ENCODE measurements at places on chromosomes 2 and 18.

GRCh38 chr2:30177956-30178355 lies 31.1 kb downstream of the YPEL5 start:
- DNase-seq, result no peak

DNA sequence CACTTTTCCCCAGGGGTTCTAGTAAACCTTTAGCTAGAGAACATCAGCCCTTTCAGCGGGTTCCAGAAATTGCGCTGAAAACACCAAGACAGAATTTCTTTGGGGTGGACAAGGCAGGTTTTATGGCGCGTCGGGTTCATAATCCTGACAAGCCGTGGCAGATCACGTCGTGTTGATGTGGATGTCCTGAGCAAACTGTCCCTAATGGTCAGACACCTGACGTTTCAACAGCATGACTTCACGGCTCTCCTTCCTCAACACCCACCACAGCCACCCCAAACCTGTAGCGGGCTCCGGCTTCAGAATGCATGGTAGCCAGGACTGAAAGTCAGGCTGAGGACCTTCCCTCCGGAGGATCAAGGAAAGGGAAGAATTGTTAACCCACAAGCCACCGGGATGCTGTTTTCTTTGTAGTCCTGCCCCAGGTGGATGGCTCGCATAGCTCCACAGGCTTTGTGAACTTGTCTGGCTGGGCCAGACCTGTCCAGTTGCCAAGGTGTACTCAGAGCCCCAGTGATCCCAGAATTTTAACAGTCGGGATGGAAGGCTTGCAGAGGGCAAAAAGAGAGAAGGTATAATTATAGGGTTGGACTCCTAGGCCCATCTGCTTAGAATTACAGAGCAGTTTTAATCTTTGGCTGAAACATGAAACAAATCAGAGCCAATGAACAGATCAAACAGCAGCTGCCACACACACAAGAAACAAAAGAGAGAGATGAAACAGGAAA lies 1.5 kb downstream of the APCDD1 start:
- no peak for DNase-seq

DNA sequence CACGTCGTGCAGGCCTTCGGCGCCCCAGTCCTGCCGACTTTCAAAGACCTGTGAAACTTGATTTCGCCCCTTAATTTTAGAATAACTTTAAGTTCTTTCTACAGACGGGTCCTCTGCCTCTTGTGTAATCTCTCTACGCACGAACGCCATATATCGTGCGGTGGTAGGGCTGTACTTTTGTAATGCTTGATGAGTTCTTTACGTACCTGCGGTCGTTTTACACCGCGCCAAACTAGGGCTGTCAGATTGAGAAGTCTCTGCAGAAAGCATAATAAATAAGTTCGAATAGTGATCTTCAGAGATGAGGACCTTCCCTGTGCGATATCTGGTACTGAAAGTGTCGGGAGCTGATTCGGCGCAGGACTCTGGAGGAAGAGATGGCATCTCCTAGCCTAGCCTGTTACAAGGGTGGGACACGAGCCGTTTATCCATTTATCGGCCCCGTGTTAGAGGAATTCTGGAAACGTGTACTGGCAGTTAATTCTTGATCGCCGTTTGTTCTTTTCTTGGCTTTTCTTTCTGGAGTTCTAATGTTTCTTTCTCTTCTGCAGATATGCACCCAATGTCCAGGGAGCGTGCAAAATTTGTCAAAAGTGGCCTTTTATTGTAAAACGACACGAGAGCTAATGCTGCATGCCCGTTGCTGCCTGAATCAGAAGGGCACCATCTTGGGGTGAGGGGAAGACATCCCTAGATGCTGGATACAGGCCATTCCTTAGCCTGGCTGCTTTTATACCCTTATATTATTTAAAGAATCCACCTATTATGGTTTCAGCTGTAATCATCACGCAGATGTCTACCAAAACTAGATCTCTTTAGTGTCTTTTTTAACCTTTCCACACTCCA lies 781 bp upstream of the SLC5A6 start:
- peak; percentile 48 for DNase-seq

- no peak for DNase-seq
Measured at GRCh38 chr18:48376406-48376805, 32.8 kb downstream of the ZBTB7C start.

DNA sequence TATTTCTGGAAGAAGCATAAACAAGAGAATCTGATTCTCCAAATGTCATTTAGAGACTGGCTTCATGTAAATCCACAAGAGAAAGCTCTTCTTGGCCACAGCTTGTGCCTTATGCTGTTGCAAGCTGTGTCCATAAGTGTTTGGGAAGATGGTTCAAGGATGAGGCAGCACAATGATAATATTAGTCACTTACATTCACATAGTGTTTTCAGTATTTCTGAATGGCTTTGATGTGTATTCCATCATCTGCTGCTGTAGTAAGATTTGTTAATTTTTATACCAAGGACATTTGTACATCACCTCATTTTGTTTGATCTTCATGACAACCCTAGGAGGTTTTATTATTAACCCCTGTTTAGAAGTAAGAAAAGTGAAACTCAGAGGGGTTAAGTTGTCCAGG lies 29.9 kb downstream of the CREG2 start:
- DNase-seq, result no peak

DNA sequence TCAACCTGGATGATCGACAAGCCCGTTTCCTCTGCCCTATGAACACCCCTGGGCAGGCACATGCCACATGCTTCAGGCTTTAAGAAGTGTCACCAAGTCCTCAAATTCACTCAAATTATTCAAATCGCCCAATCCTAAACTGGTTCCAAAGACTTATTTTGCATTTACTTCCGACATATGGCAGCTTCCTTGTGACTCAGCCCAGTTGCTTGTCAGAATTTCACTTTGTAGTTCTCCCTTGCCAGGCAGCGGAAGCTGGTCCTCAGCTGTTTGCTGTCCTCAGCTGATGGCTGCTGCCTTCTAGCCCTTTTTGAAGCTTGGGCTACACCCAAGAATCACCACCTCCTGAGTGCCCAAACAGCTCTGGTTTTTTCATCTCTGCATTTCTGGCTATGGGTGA lies 105.4 kb upstream of the LMAN1 start:
- no peak for DNase-seq

GRCh38 chr18:26702086-26702485 lies 153.7 kb upstream of the KCTD1 start:
- DNase-seq, result no peak

DNA sequence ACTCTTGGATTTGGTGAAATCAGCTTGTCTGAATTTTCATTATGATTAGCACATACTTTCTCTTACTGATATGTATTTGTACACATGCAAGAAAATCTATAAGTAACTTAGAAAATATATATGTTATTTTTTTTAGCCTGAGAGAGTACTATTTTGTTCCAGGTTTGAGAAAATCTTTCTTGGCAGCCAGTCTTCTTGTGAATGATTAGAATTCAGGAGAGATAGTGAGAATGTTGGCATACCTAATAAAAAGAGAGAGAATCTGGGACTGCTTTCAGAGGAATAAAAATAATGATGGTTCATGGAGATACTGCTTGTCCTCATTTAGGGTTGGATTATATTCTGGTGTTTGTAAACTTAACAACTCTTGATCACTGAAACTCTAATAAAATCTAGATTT lies 44.4 kb upstream of the RIT2 start:
- DNase-seq, result no peak

DNA sequence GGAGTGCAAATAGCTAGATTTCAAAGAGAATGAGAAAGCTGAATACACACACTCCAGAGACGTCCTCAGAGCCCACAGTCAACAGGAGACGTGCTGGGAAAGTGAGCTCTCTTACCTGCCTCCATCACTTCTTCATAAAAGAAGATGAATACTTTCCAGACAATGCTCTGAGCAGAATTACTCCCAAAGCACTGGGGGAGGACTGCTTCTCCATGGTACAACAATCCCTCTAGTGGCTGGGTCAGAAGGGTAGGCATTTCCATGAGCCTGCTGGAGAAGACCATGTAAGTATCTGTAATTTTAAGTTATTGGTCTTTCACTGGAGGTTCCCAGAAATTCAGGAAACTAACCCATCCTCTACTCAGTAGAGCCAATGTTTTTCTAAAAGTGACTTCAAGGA lies 190.3 kb downstream of the RBM43 start:
- DNase-seq, result no peak

GRCh38 chr2:174535083-174535482 lies 48.3 kb upstream of the GPR155 start:
- no peak for DNase-seq

DNA sequence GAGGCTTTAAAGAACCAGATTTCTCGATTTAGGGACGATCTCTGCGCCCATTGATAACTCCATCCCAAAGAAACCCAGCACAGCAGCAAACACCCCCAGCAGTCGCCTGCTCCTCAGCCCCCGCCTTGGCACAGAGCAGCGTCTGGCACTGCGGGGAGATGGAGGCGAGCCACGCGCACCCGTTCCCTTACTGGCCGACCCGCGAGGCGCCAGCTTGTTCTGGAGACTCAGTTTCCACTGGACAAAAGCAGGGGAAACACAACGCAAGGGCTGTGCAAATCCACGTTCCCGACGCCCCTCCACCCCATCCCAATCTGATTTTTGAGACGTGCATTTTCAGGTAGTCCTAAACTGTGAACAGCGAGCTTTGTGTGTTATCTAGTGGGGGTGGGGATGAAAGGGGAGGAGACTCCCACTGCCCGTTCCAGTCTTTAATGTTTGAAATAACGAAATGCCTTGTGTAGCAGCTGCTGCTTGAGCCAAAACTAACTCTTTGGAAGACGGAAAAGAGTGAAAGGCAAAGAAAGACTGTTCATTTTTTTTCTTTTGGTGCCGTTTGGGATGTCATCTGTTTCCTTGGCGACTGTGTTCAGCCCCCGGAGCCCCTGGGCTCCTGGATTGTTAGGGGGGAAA lies 143.2 kb downstream of the MEIS1 start:
- no peak for DNase-seq

DNA sequence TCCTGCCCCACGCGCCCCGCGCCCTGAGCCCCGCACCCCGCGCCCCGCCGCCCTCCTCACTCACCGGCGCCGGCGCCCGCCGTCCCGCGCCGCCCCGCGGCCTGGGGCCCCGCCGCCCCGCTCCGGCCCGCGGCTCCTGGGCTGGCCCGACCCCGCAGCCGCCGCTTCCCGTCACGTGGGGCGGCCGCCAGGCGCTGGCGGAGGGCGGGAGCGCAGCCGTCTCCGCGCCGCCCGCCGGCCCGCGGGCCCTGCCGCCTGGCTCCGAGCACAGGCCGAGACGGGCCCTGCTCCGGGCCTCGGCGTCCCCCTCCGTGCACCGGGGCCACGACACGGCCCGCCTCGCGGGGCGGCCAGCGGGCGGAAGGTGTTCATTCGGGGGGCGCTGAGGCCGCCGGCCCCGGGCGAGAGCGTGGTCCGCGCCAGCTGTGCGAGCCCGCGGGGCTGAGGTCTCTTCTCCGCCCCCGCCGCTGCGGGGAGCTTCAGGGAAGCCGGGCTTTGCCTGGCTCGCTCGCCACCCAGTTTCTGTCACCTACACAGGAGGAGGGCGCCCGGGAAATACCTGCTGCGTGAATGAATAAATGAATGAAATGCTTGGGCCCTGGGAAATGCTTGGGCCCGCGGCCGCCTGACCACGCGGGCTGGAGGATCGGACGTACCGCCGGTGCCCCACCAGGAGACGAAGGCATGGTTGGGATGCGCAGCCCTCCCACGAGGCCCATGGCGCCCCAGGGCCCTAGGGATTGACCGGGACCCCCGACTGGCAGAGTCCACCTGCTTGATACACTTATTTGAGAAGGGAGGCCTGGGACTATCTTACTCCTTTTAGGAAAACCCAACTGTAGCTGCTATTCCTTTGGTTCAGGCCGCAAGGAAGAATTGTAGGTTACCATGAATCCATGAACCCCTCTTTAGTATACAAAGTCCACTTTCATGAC lies at the start of gene TGFBRAP1:
Gene TGFBRAP1, minus strand, starts transcription at position 175 of the 935 bp plus-strand sequence. CDS start 21,434 bp downstream, outside the sequence.
- DNase-seq, result peak; percentile 5

GRCh38 chr18:26480897-26481795 lies 67.2 kb downstream of the KCTD1 start:
- no peak for DNase-seq

- no peak for DNase-seq
Measured at GRCh38 chr18:41162191-41162590, 792.8 kb upstream of the PIK3C3 start.

DNA sequence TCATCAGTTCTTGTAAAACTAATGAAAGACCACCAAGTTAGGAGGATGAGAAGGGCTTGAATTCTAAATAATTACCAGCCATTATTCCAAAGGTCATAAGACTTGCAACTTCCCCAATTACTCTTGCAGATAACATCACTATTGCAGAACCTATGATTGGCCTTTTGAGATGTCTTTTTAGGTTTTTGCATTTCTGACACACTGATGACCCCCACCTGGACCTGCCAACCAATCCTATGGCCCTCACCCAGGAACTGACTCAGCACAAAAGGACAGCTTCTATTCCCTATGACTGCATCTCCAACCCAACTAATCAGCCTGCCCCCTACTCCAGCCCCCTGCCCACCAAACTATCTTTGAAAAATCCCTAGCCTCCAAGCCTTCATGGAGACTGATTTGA lies 111.5 kb upstream of the COPS8 start:
- no peak for DNase-seq

DNA sequence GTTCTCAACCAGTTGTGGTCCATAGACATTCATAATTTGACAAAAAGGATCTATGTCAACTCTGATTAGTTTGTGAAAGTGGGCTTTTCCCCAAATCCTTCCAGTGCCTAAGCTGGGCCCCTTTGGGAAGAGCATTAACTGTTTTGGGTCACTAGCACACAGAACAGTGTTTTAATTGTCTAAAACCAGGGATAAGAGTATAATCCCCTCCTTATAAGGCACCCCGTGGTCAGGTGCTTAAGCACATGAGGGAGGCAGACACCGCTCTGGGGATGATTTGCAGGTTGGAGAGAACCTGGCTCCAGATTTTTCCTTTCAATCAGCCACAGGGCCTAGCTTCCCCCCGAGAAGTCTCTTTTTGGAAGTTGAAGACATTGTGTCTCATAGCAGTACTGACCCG lies 53.6 kb upstream of the RFX8 start:
- no peak for DNase-seq

GRCh38 chr2:173968551-173968950 lies 3.4 kb upstream of the SP3 start:
- no peak for DNase-seq
